ENCODE measurements at places on chromosomes 7 and 10.

GRCh38 chr7:135827391-135827790 is 78.8 kb upstream of the FAM180A start:
- no peak for DNase-seq

- no peak for DNase-seq
Observed at GRCh38 chr7:110407242-110407641, 683.7 kb upstream of the LRRN3 start.

GRCh38 chr10:130045801-130046321 is 64.8 kb downstream of the C10orf143 start:
- no peak for DNase-seq

DNA sequence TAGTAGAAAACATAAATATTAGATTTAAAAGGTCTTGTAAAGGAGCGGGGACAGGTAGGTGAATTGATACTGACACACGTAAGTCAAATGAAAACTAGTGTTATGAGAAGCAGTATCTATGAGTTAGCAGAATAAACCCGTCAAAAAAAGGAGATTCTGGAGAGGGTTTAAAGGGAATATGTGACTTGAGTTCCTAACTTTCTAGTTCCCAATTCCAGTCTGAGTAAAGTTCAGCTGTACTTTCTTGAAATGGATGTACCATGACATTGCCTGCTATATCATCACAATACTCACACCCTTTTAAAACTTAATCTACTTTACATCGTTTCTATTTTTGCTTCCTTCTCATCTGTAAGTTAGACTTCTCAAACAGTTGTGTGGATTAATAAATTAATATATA is 122.2 kb downstream of the NRBF2 start:
- DNase-seq: no peak

DNA sequence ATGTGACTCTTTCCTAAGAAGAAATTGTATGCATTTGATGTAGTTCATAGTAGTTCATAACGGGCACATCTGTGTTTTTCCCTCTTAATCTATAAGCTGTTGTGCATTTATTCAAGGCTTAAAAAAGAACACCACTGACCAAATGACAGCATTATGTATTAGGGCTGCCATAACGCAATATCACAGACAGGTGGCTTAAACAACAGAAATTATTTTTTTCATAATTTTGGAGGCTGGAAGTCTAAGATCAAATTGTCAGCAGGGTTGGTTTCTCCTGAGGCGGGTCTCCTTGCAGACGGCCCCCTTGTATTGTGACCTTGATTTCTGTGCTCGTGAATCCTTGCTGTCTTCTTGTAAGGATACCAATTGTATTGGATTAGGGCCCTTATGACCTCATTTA is 627 bp upstream of the SSMEM1 start:
- no peak for DNase-seq

- DNase-seq: no peak
Observed at GRCh38 chr10:94281654-94282053, 81.1 kb downstream of the NOC3L start.

GRCh38 chr7:7761340-7761973 is 43.0 kb upstream of the RPA3 start:
- peak; percentile 12 for DNase-seq

DNA sequence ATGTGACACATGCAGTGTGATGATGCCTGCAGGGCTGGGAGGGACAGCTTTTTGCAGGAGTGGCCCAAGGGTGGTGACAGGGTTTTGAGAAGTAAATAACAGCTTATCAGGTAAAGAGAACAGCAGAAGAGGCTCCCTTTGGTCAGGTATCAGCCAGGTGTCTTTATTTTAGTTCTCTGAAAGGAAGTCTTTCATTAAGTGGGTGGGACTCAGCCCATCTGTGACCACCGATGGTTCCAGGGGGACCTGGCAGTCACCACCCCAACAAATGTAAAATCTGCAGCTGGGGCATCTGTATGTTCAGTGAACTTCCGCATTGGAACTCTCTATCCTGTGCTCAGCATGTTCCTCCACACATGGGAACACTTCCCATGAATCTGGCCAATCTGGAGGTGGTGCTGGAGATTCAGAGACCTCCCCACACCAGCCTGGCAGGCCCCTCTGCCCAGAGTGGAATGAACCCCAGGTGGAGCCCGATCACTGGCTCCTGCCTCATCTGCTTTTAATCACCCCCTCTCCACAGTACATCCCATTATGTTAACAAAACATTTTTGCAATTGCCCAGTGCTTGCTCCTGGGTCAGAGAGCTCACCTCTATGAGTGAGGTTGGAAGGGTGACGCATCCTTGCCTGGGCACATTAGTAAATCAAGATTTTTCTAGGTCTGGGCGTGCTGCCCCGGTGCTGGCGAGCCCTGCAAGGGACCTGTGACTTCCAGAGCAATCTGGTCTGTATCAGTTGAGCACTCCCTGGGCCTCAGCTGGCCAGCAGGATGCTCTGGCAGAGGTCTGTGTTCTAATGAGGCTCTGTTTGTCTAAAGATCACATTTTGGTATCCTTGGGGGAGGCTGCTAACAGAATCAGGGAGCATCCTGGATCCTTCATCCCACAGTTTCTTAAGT is 140.4 kb upstream of the GDF10 start:
- no peak for DNase-seq

DNA sequence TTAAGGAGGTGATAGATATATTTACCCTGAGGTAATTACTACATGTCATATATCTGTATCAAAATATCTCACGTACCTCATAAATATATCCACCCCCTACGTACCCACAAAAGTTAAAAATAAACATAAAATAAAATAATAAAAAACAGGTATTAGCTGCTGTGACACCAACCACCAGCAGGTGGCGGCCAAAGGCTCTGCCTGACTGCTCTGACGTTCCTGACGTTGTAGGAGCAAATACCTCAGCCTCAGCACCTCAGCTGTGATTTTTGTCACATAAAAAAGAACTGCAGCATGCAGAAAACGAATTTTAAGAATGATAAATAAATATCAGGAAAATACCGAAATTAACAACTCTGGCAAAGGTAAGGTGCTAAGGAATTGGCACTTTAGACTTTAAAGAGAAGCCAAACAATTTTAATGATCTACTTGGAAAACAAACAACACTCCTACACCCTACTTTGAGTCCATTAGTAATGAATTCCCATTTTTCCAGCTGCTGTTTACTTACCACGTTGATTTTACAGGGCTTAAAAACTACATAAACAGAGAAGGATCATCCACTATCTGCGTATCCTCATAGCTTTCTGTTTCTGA is 125.4 kb upstream of the TARP start:
- DNase-seq: peak; percentile 53

DNA sequence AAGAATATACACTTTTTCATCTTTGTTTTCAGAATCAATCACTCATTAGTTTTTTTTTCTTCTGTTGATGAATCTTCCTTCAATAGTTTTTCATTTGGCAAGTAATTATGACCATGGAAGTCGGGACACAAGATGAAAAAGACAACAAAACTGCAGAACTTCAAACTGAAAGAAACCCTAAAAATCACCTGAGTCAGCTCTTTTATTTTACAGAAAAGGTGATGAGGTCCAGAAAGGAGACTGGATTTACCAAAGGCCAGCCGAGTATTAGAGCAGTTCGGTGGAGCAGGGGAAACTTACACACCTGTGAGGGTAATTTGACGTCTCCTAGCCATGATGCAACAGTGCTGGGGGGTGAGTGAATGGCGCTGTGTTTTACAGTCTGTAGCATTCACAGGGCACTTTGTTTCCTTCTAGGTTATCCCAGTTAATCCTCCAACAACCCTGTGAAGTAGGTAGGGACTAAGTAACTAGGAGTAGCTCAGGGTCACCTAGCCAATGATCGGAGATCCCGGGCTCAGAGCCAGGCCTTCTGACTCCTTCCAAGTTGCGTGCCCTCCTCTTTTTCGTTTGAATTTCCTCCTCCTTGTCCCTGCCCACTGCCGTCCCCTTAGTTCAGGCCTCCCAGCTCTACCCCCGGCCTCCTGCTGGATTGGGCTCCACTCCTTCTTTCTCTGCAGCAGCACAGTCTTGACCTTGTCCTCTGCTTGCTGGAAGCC is 14.0 kb downstream of the RBM20 start:
- no peak for DNase-seq

- no peak for DNase-seq
Observed at GRCh38 chr10:131689954-131690757, 210.7 kb upstream of the PPP2R2D start.

- no peak for DNase-seq
Observed at GRCh38 chr7:108642126-108642525, 72.5 kb downstream of the DNAJB9 start.

GRCh38 chr7:122746948-122747347 is 44.2 kb upstream of the RNF148 start:
- DNase-seq: no peak

- no peak for DNase-seq
Observed at GRCh38 chr7:91299952-91300775, 35.9 kb downstream of the FZD1 start.

DNA sequence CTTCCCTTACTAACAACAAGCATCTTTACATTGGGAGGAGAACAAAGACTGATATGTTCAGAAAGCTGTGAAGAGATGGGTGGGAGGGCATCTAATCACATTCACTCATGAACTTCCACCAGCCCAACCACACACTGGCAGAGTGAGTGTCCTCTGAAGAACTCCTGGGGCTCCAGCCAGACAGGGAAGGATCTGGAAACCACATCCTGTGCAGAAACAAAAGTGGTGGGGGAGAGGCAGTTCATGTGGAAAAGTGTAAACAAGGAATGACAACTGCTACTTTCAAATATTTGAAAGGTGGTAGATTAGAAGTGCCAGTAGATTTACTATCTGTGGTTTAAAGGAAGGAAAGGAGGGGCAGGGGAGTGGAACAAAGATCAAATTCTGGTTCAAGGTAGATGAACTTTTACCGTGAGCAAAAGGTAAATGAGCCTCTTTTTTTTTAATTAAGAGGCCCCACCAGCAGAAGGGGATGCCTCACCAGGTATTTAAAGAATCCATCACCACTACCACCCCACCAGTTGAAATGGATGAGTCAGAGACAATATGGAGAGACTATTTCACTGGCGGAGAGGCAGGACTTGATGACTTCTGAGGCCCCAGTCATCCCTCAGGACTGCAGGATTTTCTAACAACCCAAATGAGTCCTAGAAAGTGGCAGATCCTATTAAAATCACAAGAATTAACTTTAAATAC is 34.5 kb downstream of the GOT1 start:
- no peak for DNase-seq

GRCh38 chr7:73668886-73669230 is 1.2 kb downstream of the VPS37D start:
- DNase-seq: no peak

GRCh38 chr7:108156897-108157605 is 26.9 kb upstream of the LAMB4 start:
- no peak for DNase-seq

DNA sequence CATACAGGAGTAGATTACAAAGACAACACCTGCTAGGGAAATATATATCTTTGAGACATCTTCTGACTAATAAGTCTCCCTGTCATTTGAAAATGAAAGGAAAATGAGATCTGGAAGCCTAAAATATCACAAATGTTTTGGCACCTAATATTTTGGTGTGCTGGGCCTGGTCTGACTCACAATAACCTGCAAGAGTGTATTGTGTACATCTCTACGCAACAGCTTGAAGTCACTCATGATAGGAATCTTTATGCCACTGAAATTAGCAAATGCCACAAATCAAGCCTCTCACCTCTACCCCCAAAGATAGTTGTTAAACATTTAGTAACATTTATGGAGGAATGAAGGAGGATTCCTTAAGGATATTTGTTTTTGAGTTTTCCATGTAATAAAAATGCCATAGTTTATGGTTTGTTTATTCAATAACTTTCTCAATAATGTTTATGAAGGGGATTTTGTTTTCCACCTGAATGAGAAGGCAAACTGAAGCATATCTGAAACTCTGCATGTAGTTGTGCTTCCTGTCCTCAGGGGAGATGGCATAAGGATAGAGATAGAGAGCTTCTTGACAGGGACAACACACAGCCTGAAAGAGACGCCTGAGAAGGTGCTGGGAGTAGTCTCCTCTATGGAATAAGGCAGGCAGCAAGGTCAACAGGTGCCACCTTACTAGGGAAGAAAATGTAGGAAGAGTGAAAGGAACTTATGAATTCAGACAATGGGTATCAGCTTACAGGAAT is 197.4 kb downstream of the AHR start:
- no peak for DNase-seq

DNA sequence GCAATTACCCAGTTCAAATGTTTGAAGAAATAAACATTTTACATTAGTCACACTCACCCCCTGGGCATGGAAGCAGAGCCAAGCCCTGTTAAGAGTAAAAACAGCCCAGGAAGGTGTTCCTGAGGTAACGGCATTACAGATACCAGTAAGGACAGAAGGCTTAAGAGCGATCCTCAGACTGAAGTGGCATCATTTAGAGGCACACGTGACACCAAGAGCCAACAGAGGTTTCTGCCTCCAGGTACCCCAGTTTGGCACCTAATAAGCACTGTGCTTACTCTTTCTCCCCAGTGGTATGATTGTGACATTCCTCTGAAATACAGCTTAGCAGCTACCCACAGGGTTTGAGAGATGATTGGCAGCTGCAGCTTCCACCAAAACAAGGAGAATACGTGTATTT is 17.2 kb downstream of the MMS19 start:
- DNase-seq: no peak

DNA sequence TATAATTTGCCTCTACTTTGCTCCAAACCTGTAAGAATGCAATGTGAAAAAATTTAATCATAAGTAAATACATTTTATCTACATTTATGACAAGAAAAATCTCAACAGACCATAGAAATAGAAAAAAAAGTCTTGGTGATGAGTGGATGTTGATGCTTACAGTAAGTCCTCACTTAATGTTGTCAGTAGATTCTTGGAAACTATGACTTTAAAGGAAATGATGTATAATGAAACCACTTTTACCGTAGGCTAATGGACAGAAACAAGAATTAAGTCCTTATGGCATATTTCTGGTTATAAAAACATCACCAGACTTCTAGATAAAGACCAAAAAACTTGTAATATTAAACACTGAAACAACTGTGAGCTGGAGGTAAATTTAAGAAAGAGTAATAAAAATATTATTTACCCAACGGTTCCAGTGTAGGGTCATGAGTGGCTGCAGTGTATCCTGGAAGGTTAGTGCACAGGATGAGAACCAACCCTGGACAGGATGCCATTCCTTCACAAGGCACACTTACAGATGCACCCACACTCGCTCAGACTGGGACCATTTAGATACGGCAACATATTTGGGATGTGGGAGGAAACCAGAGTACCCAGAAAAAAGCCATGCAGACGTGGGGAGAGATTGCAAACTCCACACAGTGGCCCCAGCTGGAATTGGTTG is 76.3 kb downstream of the GLCCI1 start:
- no peak for DNase-seq

DNA sequence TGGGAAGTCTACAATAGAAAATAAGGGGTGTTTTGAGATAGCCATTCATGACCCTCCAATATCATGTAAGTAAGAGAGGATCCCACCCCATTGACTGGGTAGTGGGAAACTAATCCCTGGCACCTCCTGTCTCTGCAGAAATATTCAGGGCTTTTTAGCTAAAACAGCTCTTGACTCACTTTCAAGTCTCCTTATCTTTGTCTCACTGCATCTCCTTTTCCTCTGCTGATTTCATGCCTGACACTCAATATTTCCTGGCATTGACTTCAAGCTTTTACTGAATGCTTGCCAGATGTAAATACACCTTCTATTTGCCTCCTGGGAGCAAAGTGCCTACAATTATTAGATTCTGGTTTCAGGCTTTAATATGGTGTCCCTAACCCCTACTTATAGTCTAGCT is 57.1 kb downstream of the CHRM2 start:
- no peak for DNase-seq

- no peak for DNase-seq
Observed at GRCh38 chr10:79407811-79408795, 37.3 kb downstream of the ZCCHC24 start.

- DNase-seq: no peak
Observed at GRCh38 chr7:12927635-12928434, 240.4 kb downstream of the ARL4A start.

- no peak for DNase-seq
Observed at GRCh38 chr7:100675105-100675451, 1.5 kb downstream of the GNB2 start.
